ENCODE measurements at places on chromosomes 6 and 20.

DNA sequence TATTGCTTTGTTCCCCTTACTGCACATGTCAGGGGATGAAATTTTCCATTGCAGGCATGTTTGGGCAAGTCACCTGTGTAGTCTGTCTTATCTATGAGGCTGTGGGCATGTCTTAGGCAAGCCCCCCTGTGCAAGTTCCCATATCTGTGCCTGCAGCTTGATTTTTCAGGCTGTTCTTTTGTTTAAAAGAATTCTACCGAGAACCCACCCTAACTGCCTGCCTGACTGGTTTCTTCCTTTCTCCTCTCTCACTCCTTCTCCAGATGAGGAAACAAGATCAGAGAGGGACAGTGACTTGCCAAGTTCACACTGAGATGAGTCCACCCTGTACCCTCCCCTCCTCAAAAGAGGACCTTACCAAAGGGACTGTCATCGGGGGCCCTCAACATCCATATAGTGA lies 11.0 kb downstream of the TREML2 start:
- no peak for DNase-seq

DNA sequence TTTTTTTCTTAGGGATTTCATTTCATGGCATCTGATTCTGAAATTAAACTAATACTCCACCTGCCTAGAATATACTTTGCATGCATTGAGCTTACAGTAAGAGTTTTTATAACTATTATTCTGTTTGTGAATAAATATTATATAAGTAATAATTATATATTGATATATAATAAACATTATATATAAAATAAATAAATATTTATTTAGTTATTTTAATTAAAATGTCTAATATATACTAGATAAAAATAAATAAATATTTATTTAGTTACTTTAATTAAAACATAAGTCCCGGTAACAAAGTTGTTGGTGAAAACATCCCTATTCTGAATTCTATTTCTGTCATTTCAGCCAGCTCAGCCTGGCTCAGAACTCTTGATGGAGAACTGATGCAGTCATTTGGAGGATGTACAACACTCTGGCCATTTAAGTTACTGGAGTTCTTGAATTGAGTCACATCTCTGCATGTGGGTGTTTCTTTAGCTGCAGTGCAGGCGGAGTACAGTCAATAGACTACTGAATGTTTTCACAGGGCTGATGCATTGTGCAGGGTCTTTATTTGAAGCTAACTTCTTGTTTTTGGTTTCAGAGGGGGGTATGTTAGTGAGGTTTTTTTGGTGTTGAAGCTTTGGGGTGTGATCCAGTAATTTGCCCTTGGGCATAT lies 508.9 kb upstream of the ADGRB3 start:
- no peak for DNase-seq

DNA sequence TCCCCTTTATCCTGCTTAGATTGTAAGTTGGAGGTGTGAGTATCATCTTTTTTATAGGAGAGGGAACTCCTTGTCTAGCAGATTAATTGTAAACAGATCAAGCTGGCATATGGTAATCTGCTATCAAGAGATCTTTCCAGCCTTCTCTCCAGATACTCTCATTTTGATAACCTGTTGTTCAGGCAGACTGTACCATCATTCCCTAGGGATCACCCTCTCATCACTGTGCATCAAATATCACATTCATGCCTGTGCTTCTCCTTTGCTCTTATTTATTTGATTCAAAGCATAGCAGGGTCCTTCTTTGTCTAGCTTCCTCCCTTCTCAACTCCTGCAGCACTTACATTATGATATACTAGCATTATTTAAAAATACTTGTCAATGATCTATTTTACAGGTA lies 73.8 kb downstream of the LRRC1 start:
- no peak for DNase-seq

DNA sequence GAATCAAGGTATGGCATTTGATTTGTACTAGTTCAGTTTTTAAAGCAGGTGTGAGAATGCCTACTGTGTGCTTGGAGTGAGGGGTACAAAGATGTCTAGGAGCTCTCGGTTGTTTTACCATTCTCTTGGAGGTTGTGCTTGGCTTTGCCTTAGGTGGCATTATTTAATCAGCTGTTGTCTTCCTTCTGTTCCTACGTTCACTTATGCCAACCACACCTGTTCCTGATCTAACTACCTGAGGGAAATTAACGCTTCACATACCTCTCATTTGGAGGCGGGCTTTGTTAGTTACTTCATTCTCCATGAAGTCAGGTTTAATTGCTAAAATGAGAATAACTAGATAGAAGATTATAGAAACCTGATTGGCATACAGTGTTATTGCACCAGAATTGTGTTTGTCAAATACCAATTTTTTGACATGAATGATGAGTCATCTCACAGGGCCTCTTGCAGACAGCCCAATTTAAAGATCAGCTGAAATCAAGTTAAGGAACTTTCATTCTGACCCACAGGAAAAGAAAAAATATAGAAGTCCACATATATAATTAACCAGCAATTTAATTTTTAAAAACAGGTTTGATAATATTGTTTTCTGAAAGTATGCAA lies 24.8 kb upstream of the PBOV1 start:
- no peak for DNase-seq

DNA sequence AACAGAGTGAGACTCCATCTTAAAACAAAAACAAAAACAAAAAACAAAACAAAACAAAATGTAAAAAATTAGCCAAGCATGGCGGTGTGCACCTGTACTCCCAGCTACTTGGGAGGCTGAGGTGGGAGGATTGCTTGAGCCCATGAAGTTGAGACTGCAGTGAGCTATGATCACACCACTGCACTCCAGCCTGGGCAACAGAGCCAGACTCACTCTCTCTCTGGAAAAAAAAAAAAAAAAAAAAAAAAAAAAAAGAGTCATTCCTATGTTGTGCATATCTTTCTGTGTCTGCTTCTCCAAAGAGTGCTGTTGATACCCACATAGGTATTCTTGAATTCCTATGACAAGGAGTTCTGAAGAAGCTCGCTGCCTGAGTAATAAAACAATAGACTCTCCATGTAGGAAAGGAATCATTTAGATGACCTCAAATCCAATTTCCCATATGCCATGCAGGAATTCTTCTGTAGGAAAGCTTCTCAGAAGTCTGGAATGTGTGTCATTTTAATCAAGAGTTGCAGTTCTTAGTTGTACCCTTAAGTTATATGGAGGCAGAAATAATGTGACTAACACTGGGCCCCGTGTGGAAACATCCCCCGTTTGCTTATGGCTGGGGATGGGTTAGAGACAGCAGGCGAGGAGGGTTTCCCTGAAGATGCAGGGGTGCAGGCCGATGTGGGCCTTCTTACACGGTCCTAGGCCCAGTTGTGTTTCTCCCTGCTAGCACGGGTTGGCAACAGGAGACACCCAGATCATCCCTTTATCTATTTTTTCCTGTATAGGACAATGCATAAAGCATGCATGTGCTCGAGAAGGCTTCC lies 79.4 kb downstream of the ZDHHC14 start:
- DNase-seq, result no peak

- no peak for DNase-seq
Observed at GRCh38 chr6:7899101-7899888, 11.3 kb downstream of the TXNDC5 start.

Data from activated CD8-positive, alpha-beta memory T cell treated with anti-CD3 and anti-CD28 coated beads for 48 hours (primary cell).